ENCODE measurements at places on chromosomes 7 and 10.

GRCh38 chr10:104867966-104868598 is 227.0 kb downstream of the SORCS3 start:
- H3K4me3 ChIP-seq = no peak overlapping the region
- no peaks in the 10 kb centered on the region for H3K36me3 ChIP-seq
- DNase-seq = no peak
- H3K27ac ChIP-seq = no peak overlapping the region
- no peaks in the 10 kb centered on the region for H3K4me1 ChIP-seq

DNA sequence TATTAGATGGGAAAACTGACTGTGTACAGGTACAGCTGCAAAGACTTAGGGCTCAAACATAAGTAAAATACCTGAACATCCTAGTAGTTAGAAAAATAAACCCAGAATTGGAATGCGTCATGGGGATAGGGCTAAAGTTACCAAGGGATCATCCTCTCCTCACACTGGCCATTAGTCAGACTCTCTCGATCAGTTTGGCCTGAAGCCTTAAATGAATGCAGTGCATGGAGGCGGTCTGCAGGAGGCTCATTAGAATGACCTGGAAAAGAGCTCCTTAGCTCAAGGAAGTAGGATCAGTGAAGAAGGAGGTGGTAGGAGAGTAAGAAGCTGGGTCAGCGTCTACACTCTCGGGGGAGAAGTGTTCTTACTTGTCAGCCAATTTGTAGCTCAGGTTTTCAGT is 35.3 kb downstream of the DENND2A start:
- no peaks in the 10 kb centered on the region for H3K36me3 ChIP-seq
- no peak overlapping the region for H3K4me3 ChIP-seq
- no peak overlapping the region for H3K27ac ChIP-seq
- no peaks in the 10 kb centered on the region for H3K27me3 ChIP-seq

GRCh38 chr7:67344481-67345193 is 348.0 kb downstream of the TYW1 start:
- no peaks in the 10 kb centered on the region for H3K27me3 ChIP-seq
- H3K4me3 ChIP-seq = no peak overlapping the region
- H3K36me3 ChIP-seq = no peaks in the 10 kb centered on the region
- H3K4me1 ChIP-seq = no peaks in the 10 kb centered on the region
- DNase-seq = no peak
- H3K27ac ChIP-seq = no peak overlapping the region

DNA sequence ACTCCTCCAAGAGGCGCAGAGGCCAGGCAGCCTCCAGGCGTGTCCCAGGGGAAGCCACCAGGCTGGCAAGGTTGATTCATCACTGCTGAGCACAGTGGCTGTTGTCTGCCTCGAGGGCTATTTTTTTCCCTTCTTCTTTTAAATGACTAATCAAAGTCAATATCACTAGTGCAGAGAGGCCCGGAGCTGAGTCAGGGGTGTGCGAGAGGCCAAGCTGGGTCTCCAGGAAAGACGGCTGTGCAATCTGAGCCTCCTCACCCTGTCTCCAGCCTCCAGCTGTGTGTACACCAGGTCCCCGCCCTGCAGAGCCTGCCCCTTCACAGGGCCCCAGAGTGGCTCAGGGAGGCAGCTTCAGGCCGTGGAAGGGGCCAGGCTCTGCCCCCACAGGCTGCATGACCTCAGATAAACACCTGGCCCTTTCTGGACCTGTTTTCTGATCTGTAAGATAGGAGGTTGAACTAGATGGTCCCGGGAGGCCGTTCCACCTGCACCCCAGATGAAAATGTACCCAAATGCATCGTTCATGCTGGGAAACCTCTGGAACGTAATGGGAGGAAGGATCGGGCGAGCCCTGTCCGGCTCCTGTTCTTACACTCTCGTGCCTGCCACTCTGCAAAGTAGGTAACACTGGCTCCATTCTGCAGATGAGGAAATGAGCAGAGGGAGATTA is 3.7 kb downstream of the STX1A start:
- DNase-seq = no peak
- H3K27me3 ChIP-seq = no peaks in the 10 kb centered on the region
- no peaks in the 10 kb centered on the region for H3K36me3 ChIP-seq
- H3K27ac ChIP-seq = peak overlapping the region; percentile 71
- H3K4me3 ChIP-seq = no peak overlapping the region

DNA sequence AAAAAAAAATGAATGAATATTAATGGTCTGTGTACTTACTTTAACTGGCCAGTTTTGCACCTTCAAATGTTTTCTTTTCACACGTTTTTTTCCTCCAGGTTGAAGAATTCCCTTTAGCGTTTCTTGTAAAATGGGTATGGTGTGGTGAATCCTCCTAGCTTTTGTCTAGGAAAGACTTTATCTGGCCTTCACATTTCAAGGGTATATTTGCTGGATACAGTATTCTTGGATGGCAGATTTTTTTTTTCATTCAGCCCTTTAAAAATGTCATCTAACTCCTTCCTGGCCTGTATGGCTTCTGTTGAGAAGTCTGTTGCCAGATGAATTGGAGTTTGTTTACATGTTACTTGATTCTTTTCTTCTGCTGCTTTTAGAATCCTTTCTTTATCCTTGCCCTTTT is 10.1 kb downstream of the SLC25A40 start:
- H3K4me1 ChIP-seq = no peaks in the 10 kb centered on the region
- peaks cover 8% of the 10 kb centered on the region for H3K36me3 ChIP-seq
- no peak overlapping the region for H3K4me3 ChIP-seq

DNA sequence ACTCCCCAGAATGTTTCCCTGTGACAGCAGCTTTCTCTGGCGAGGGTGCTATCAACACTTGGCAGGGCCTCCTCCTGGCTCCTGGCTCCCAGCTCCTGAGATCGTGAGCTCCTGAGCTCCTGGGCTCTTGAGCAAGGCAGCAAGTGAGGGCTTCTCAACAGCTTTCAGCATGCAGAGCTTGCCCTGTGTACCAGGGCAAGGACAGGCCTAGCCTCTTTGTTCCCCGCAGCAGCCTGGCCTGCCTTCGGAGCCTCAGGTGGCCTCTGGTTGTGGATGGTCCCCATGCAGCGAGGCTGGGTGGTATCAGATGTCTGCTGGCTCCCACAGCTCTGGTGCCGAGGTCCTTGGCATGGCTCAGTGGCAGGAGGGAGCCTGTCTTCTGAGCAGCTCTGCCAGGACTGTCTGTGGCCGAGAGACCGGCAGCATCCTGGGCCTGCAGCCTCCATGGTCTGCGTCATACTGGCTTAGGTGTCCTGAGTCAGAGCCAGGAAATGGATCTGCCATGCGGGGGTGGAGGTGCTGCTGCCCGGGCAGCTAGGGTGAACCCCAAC is 44.2 kb downstream of the ZMIZ1 start:
- peaks cover 94% of the 10 kb centered on the region for H3K4me1 ChIP-seq
- peak overlapping the region; percentile 79 for H3K27ac ChIP-seq
- no peak overlapping the region for H3K4me3 ChIP-seq
- no peaks in the 10 kb centered on the region for H3K27me3 ChIP-seq
- DNase-seq = no peak
